Choroid plexus epithelial cell (primary cell): ENCODE measurements at places on chromosomes 6 and 20.

GRCh38 chr6:122676146-122676545 is 65.9 kb downstream of the PKIB start:
- no peak for DNase-seq

DNA sequence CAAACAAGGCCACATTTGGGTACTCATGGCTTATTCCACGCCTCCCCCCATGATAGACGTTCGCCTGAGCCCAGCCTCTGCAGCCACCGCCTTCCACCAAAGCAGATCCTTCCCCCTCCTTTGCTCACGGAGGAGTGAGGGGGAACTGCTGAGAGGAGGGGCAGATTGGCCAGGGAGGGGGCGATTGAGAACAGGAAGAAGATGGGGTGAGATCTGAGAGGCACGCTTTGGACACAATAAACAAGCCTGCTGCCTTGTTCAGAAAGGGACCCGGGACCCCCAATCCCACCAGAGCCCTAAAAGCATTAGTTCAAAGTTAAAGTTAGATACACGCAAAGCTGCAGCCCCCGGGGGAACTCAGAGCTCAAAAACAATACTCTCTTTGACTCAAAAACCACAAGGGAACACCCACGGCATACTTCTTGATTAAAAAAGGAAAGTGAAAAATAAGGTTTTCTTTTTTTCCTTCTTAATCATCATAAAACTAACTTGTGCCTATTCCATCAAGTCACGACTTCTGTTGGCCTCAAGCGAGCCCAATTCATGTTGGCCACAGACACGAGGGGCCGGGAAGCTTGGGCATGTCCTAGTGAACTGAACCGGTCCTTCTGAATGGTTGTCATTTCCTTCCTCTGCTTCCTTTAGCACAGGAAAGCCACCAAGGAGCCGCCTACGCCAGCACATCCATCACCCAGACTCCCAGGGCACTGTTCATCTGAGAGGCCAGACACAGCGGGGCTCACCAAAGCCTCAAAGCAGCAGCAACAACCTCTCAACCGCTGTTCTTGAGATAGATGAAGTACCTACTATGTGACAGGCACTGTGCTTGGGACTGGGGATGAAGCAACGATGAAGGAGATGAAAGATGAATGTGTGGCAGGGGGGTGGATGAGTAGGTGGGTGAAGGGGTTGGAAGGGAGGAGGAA is 44.7 kb downstream of the NFATC2 start:
- DNase-seq, result no peak

GRCh38 chr6:37287519-37288157 is 29.7 kb upstream of the TMEM217 start:
- DNase-seq, result no peak

DNA sequence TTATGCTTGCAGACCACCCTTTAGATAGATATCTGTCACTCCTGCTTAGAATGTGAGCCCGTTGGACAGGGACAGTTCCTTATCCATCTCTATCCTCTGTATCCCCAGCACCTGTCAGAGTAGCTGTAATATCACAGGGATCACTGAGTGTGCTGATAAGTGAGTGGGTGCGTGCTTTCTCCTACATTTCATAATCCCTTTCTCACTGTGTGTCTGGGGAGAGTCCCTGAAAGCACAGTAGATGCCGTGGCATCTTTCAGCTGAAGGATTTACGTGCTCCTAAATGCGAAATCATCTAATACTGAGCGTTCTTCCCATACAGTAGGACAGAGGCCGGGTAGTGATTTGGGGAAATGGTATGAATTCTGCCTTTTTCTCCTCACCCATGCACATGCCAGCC is 198.9 kb upstream of the SASH1 start:
- DNase-seq, result no peak

- no peak for DNase-seq
Measured at GRCh38 chr20:1278993-1279392, 12.9 kb downstream of the SNPH start.

- DNase-seq, result peak; percentile 30
Measured at GRCh38 chr6:44508646-44509045, 121.1 kb downstream of the CDC5L start.
